Neuronal stem cell (in vitro differentiated cells): ENCODE measurements at places on chromosomes 2 and 18.

GRCh38 chr2:234535464-234535863 lies 38.6 kb upstream of the ARL4C start:
- no peak for DNase-seq

- DNase-seq, result no peak
Observed at GRCh38 chr2:53257287-53257686, 510.3 kb upstream of the CHAC2 start.

- no peak for DNase-seq
Observed at GRCh38 chr2:191676790-191677645, 918 bp upstream of the NABP1 start.

GRCh38 chr2:123717636-123718334 lies 307.3 kb upstream of the CNTNAP5 start:
- no peak for DNase-seq

DNA sequence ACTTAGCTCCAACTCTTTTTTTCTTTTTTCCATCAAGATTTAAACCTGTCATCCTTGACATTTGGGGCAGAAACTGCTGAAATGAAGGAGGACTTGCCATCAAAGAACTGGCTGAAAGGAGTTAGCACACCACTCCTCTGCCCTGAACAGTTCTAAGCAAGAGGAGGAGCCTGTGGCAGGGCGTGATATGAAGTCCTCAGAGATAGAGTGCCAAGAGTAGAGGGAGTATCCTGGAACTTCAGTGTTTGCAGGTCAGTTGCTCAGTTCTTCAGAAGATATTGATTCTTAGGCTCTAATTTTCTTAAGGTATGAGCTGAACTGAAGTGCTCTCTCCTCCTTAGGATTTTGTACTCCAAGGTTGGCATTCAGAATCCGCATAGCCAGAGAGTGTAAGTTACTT lies 15.2 kb downstream of the NABP1 start:
- no peak for DNase-seq

GRCh38 chr2:71277536-71278103 lies 50.7 kb upstream of the PAIP2B start:
- DNase-seq, result peak; percentile 60

DNA sequence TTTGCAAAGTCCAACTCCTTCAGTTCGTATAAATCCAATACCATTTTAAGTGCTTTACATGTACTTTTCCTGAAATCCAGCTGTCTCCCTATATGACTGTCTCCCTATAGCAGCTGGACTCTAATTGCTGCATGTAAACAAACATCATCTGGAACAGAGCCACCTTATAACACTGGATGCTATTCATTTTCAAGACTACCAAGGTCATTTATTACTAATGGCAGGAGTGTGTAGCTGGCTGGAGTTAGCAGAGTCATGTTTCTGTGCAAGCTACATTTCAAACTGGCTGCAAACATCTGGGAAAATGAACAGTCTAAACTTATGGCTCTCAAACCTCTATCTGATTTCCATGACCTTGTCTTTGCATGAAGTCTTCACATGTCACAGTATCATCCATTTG lies 575.2 kb downstream of the PIK3C3 start:
- no peak for DNase-seq

DNA sequence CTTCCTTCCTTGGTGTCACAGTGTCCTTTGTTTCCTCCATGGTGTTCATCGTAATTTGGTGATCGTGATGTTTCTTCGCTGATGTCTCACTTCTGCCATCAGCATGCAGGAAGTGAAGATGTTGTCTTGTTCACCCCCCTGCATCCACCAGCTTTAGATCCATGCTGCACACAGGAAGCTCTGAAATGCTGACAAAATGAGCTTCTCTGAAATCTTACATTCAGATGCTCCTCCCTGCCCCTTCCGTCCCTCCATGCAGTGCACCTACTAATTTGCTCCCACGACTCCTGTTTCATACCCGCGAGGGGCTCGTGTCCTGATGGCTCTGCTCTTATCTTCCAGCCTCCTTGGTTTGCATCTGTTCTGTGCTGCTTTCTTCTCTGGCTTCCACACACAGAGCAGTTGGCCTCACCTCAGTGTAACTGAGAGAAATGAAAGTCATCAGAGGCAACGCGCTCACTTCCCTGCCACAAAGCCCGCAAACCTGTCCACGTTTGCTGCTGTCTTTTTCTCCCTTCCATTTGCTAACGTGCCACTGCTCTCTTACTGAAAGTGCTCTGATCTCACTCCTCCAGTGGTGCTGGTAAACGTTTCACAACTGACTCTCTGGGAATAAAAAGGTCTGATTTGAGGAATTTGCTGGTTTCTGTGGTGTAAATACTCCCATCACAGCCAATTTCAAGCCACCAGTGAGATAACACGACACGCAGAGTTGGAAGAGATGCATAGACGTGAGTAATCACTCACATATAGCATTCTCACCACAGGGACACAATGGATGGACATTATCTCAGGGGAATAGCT lies 41.0 kb upstream of the MGAT4A start:
- DNase-seq, result no peak

DNA sequence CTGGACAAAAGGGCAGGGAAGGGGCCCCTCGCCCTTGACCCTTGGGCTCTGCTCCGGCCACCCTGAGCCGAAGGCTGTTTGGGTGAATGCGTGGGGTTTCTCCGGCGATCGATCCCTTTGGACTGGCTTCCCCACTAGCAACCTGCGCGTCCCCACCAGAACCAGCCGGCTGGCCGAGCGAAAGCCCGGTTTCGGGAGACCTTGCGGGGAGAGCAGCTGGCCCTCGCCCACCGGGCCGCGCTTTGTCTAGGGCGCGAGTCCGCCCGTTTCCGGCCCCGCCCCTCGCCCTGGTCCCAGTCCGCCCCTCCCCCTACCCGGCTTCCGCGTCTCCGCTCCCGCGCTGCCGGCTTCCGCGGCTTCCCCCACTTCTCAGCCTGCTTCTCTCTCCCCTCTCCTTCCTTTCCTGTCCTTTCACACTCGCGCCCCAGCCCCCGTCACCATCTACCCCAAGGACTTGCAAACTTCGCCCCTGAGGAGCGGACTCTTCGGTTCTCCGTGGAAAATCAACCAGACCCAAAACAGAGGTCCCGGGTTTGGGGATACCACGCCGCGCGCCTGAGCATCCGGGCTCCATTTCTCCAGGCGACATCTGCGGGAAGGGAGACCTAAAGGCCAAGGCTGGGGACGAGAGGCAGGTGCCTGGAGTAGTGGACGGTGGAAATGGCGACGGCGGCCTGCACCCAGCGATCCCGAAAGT lies 48.0 kb upstream of the ATP6V1B1 start:
- DNase-seq, result no peak

DNA sequence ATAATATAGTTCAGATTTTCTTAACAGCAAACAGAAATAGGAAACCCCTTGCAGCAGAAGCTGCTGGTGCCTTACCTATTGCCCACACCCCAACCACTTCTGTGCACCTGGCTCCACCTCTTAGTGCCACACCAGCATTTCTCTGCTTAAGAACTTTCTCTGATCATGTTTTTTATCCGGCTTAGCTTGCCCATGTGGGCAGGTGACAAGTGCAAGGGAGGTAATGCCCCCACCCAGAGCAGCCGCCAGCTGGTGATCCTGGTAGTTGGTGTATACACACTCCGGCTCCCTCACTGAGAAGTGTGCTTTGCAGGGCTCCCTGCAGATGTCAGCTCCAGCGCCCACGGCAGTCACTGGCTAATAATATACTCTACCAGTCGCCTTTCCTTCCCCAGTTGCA lies 126.3 kb downstream of the ALPK2 start:
- no peak for DNase-seq

GRCh38 chr18:56982766-56983165 lies 164.1 kb upstream of the BOD1L2 start:
- no peak for DNase-seq

DNA sequence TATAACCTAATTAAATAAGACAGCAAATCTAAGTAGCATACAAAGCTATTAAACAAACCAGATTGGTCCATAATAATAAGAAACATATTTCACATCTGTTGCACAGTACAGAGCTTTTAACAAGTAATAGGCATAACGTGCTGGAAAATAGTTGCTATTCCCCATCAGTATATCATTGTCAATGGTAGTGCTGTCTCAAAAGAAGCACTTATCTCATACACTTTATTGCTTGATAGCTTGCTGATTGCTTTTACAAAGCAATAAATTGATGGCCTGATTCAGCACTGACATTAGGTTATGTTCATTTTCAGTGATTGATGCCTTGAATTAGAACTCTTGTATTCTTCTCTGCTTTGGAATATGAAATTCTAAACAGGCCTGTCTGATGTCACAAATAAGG lies 641.7 kb downstream of the CBLN2 start:
- no peak for DNase-seq

GRCh38 chr2:44944952-44945612 lies 3.6 kb downstream of the SIX3 start:
- DNase-seq, result no peak

DNA sequence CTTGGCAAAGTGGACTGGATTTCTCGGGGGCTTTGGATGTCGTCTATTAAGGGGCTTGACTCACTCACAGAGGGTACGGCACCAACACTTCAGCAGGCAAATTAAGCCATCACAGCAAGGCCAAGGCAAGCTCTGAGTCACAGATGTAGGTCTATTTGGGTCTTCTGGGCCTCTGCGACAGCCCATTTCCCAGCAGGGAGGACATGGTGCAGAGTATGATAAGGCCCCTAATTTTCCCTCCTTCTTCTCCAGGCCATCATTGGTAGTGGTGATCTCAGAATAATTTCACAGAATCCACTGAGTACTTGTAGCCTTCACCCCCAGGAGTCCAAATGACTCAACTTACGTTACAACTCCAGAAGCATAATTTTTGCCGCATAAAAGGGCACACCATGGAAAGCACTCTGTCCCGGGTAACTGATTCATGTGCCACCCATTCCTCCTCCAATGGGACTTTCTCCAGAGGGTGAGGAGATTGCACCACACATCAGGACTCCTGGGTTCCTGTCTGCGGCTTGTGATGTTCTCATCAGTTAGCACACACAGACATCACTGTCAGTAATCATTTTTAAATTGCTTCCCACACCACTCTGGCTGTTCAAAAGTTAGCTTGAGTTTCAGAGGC lies 164.9 kb downstream of the TXNL1 start:
- DNase-seq, result no peak

DNA sequence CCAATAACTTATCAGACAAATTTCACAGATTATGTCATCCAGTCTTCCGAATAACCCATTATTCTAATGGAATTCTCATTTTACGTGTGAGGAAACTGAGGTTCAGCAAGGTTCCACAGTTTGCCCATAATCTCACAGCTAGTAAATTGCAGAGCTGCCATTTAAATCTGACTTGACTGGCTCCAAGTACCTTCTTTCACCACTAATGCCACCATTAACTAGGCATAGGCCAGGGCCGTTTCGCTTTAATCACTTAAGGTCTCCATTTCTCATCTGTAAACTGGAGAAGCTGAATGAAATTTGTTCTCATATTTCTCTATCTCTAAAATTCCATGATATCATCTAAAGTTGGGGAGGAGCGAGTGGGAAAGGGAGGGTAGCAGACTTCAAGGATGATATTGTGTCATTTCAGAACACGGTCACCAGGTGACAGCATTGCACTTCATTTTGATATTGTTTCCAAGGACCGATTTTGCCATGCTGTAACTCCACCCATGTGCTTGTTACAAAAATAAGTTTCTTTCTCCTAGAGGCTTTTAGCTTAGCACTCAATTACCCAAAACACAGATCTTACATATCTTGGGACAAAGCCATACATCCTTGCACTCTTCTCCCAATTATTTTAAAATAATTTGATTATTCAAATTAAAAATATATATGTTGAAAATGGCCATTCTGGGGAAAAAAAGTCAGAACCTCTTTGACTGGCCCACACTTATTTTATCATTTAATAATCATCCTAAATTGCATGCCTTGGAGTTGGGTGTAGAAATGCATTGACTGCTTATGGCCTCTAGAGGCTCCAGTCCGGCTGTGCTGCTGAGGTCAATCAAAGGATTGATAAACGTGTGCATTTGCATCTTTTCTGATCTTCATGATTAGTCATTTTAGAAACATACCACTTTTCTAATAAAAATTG lies 123.8 kb downstream of the AKAIN1 start:
- DNase-seq, result peak; percentile 35

GRCh38 chr2:27954221-27954673 lies 63.7 kb downstream of the BABAM2 start:
- no peak for DNase-seq

- DNase-seq, result no peak
Observed at GRCh38 chr2:2095360-2096093, 235.5 kb downstream of the MYT1L start.
